Substantia nigra (tissue), 51 donors: ENCODE measurements at places on chromosomes 2 and 18.
A peak's percentile ranks its signal among the peaks of the same experiment; 100 is the strongest.

DNA sequence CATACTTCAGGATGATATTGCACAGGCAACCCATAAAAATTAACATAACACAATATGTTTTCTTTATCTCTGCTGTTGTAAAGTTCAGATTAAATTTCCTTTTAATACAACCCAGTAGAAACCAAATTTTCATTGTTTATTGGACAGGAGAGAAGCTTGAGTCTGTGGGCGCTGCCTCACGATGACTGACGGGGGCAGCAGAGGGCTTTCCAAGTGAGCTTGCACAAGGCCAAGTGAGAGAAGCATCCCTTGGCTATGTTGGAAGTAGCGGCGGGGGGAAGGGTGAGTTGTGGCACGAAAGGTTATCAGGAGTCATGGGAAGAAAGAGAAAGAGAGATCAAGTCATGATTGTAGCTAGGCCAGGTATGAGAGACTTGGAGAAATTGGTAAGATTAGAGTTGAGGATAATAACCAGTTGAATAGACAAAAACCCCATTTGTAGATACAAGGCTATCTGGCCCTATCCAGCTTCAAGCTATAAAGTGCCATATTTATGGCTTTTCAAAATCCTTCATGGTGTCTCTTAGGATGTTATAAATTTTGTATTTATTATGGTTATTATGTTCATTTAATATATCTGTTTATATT lies 413.7 kb upstream of the FAM98A start:
- peak; percentile 49 for DNase-seq

DNA sequence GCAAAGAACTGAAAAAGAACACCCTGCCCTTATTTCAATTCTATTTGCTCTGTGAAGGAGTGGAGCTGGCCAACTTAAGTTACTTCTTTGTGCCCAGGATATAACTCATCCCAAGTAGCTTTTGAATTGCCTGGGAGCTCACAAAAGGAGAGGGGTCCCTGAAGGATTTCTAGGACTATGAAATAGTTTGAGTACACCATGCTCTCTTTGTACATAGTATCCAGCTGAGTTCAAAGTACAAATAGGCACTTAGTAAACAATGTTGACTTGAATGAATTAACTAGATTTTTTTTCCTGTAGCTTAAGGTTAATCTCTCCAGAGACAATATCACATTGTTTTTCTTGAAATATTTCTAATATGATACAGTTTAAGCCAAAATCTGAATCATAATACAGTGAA lies 47.7 kb downstream of the ZC3H15 start:
- DNase-seq: no peak

- DNase-seq: no peak
Observed at GRCh38 chr2:196464311-196464710, 175.2 kb upstream of the CCDC150 start.

- DNase-seq: no peak
Observed at GRCh38 chr2:144582651-144583380, 62.9 kb upstream of the ZEB2 start.

GRCh38 chr18:8314124-8314523 lies 295.1 kb upstream of the RAB12 start:
- no peak for DNase-seq

GRCh38 chr2:69092857-69093256 lies 79.9 kb downstream of the ANTXR1 start:
- DNase-seq: no peak

DNA sequence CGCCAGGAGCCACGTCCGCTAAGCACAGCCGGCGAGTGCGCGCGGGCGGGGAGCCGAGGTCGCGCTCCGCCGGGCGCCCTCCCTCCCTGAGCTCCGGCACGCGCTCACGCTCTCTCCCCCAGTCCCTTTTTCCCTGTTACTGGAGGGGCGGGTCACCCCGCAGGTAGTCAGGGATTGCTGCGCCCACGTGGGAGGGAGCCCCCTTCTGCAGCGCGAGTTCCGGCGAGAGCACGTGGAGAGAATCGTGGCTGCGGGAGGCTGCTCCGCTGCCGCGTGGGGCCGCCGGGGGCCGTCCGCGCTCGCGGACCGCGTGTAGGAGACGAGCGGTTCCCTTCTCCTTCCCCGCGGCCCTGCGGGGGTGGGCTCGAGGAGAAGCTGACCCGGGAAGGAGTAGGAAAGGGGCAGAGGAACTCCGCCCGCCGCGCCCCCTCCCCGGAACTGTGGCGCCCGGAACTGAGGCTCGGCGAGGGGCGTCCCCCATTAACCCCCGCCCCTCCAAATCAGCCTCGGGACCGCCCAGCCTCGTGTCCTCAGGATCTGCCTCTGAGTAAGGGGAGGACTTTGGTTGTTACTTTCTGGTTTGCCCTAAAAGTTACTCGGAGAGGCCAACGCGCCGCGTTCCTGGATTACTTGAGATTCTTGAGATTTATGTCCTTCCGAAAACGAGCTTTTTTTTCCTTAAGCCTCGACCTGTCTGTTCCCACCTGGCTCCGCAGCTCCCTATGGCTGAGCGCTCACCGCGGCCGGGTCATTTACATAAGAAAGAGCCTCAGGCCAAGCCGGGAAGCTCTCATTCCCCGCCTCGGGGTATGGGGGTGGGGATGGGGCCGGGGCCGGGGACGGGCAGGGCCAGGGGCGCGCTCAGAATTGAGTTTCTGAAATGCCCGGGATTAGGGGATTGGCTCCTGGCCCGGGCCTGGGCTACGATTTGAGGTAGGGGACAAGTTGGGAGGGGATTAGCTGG lies 1.1 kb downstream of the HK2 start:
- no peak for DNase-seq

DNA sequence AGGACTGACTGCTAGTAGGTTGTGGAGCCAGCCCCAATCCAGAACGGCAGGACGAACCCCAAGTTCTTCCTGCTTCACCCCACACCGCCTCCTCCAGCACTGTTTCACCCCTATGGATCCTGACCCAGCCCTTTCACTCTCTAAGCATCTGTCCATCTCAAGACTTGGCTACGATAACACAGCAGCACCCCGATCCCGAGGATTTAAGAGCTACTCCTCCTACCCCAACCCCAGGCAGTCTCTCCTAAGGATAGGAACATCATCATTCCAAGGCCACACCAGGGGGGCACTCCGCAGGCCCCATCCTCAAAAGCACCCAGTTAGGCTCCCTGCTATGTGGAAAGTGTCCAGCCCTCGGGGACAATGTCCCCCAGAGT lies 645 bp downstream of the KCTD18 start:
- no peak for DNase-seq

- DNase-seq: no peak
Observed at GRCh38 chr2:148726228-148726627, 81.7 kb downstream of the EPC2 start.

GRCh38 chr2:169739351-169739750 lies 5.7 kb downstream of the KLHL23 start:
- DNase-seq: no peak

DNA sequence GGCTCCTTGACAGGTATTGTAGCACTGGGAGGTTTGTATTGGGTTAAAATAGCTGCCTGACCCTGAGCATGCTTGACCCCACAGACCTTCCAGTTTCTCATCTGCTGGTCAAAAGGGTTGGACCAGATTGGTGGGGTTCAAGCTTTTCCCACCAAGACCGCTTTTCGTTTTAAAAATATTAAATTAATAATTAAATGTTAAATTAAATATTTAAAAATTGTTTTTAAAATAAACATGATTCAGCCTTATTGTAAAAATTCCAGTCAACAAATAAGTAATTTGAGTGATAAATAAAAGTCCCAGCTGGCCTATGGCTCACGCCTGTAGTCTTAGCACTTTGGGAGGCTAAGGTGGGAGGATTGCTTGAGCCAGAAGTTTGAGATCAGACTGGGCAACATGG lies 36.6 kb upstream of the MCFD2 start:
- DNase-seq: no peak

DNA sequence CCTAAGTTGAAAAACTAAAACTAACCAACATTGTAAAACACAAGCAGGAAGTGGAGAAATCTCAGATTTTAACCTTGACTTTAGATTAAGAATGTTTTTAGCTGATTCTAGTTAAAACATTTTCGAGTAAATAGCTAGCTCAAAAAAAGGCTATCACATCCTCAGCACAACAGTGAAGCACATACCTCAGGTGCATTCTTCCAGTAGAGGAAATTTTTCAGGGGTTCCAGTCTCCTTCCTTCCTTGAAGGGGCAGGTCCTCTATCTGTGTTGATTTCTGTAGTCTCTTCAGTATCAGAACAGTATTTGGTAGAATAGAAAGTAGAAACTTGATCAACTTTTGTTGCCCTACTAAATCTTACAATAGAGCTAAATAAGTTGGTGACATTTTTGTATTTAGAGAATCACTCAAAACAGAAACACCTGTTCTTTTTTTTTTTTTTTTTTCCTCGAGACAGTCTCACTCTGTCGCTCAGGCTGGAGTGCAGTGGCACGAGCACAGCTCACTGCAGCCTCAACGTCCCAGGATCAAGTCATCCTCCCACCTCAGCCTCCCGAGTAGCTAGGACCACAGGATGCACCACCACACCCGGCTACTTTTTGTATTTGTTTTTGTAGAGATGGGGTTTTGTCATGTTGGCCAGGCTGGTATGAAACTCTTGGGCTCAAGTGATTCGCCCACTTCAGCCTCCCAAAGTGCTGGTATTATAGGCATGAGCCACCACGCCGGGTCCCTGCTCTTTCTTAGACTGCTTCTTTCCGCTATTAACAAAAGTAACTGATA lies 6.9 kb upstream of the GPR155 start:
- DNase-seq: no peak

DNA sequence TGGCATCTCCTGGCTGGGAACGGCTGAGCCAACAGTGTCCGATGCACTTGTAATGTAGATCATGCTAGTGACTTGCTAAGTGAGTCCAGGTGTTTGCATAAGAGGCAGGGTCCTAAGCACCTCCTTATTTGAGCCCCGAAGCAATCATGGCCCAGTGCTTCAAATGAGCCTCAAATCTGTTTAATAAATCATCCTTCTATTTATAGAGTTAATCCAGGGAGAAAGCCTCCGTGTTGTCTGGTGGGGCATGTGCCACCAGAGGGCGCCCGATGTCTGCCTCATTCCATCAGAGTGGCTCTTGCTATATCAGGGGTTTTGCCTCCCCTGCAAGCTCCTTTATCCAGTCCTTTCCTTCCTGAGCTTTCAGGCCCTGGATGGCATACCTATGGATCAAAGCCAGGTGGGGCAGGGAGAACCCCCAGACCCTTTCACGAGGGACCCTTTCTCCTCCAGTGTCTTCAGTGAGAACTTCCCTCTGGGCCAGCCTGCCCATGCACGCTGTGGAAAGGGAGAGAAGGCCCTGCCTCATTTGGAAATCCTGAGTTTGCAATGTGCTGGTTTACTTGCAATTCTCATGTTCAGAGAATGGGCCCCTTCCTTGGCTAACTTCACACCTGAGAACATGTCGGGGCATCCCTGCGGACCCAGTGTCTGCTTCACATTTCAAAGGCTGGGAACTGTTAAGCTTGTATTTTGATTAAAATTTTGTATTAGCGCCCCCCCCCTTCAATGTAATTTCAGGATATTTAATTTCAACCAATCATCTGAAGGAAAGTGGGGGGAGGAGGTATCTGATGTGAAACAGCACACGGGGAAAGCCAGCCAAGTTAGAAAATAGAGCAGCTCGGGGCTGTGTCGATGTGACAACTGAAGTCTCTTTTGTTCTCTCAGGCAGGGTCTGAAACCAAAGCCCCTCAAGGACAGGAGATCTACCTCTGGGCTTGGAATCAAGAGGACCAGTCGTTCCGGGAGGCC lies 39.7 kb downstream of the RDH14 start:
- DNase-seq: peak; percentile 73

- no peak for DNase-seq
Observed at GRCh38 chr2:216084547-216084946, 2.8 kb downstream of the TMEM169 start.

GRCh38 chr2:1979569-1979968 lies 235.3 kb upstream of the PXDN start:
- DNase-seq: no peak

- DNase-seq: no peak
Observed at GRCh38 chr2:127089478-127090235, 17.3 kb downstream of the BIN1 start.

GRCh38 chr2:36197181-36197971 lies 158.2 kb upstream of the CRIM1 start:
- DNase-seq: no peak

- no peak for DNase-seq
Observed at GRCh38 chr2:200749631-200750322, 61.9 kb upstream of the BZW1 start.

DNA sequence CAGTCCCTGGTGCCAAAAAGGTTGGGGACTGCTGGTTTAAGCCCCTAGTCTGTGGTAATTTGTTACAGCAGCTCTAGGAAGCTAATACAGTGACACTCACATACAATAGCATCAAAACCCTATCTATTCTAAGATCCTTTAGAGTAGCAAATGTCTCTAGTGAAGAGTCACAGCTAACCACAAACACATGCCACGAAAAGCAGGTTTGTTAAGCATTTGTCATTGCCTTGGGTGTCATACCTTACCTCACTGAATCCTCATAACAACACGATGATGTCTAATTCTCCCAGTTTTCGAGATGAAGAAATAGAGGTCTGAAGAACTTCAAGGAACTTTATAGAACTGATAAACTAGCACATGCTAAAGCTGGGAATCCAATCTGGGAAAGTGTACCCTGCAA lies 29.6 kb upstream of the RNF152 start:
- no peak for DNase-seq

DNA sequence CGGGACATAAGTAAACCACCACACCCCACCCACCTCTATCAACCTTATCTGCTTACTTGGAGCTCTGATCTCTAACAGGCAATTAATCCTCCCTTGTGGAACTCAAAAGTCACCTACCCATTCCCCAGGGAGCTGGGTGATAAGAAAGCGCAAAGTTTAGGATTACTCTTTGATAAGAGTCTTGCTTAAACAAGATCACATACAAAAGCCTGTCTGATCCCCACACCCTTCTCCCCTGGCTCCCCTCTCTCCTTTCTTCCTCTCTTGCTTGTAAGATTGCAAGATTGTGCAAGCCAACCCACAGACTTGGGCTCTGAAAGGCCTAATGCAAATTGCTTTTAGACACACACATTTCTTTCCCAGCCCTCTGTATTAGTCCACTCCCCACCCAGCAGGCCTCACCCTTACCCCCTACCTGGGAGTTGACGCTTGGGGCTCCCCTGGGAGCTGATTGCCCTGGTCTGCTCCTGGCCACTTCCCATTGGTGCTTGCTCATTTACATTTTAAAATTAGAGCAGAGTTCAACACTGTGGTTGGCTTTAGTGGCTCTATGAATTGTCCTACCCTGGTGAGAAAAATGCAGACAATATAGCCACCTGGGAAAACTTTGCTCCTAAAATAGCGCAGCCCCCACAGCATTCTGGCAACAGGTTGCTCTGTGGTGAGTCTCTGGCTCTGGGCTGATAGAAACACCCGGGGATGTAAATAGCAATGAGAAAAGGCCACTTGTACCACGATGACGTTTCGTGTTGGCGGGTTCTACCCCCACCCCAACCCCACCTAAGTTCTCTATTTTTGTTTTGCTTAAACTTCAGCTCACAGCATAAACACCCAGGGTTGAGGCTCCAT lies 92.8 kb upstream of the MSH2 start:
- peak; percentile 69 for DNase-seq

DNA sequence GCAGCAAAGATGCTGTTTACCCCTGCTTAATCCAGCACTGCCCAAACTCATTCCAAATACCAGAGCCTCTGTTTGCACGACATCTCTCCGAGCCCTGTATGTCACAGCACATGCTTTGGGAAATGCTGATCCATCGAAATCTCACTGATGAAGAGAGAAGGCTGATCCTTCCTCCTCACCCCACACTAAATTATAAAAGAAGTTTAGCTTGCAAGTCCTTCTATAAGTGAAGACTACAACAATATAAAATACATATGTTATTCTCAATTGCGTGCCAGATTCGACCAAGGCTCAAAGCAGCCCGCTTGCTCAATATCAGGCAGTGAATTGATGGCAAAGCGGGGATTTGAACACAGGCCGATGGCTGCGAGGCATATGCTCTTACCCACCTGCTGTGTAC lies 30.7 kb upstream of the SLC35F6 start:
- no peak for DNase-seq
